ENCODE measurements at places on chromosomes 1 and 21.

DNA sequence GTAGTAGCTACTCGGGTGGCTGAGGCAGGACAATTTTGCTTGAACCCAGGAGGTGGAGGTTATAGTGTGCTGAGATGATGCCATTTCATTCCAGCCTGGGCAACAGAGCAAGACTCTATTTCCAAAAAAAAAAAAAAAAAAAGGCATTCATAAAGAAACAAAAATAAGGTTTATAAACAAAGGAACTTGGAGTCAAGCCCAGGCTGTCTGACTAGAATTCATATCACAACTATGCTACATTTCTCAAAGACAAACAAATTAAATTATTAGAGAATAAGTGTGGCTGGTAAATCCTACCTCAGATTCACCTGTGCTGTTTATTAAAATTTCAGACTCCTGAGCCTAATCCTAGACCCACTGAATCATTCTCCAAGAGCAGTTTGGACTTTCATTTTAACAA is 4.2 kb downstream of the GCLM start:
- DNase-seq = no peak

DNA sequence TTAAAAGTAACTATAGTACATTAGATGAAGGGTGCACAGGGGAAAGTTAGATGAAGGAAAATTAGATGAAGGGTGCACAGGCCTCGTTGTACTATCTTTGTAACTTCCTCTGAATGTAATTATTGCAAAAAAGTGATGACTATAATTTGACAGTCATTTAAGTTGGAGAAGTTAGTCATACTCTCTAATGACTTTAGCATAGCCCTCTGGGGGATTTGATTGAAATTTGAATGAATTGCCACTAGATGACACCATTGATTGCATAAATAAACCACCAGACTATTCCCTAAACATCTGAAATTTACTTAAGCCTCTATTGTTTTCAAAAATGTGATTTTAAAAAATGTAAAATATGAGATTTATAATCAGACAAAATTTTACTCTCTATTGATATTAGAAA is 102.6 kb downstream of the TPR start:
- DNase-seq = no peak

DNA sequence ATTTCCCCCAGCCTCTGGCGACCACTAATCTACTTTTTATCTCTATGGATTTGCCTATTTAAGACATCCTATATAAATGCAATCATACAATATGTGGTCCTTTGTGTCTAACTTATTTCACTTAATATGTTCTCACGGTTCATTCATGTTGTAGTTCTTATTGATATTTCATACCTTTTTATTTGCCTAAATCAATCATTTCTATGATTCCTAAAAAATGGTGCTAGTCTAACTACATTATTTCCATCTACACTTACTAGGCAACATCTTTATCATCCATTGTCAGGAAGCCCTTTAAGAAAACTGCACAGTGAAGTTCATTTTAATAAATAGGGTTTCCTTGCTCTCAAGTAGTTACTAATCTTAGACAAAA is 380 bp upstream of the FBXO28 start:
- DNase-seq = no peak

DNA sequence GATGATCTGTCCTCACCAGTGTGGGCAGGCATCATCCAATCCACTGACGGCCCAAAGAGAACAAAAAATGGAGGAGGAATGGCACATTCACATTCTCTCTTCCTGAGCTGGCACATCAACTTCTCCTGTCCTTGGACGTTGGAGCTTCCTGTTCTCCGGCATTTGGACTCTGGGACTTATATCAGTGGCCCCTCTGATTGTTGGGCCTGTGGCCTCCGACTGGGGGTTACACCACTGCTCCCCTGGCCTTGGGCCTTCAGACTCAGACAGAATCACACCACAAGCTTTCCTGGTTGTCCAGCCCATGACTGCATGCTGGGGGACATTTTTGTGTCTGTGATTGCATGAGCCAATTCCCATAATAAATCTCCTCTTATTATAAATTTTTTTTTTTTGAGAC is 20.1 kb downstream of the IFNLR1 start:
- DNase-seq = no peak

DNA sequence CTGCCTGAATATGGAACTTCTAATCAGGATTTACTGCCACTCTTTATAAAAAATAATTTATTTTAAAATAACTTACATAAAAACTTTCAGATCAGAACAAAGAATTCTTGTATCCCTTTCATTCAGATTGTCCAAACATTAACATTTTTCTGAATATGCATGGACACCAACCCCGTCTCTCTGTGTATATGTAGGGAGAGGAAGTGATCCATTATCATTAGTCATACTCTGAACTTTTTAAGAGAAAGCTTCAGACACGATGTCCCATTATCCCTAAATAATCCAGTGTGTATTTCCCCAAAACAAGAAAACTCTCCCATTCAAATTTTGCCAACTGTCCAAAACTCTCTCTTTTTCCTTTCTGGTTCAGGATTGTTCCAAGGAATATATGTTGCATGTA is 122.3 kb upstream of the CXADR start:
- DNase-seq = no peak

Data from HuH-7.5 (cell line).